Mesenchymal stem cell (in vitro differentiated cells and primary cell): ENCODE measurements at places on chromosomes 3 and 15.

DNA sequence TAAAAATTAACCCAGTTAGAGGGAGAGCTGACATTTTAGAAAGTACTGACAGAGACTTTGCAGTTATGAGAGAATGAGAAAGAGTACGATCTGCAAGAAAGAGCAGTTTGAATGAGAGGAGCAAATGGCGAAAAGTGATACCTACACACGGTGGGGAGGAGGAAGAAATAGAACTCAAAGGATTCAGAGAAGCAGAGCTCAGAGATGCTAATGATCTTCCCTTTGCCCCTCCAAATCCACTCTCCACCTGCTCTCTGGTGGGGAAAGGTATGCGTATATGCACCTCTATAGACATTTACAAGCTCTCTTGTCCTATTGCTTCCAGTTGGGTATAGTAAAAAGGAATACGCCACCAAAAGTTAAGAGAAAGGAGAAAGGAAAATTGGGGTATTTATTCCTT lies 123.3 kb upstream of the TTC14 start:
- no peaks in the 10 kb centered on the region for H3K4me1 ChIP-seq
- no peaks in the 10 kb centered on the region for H3K27me3 ChIP-seq
- no peak for DNase-seq
- no peak overlapping the region for H3K4me3 ChIP-seq

DNA sequence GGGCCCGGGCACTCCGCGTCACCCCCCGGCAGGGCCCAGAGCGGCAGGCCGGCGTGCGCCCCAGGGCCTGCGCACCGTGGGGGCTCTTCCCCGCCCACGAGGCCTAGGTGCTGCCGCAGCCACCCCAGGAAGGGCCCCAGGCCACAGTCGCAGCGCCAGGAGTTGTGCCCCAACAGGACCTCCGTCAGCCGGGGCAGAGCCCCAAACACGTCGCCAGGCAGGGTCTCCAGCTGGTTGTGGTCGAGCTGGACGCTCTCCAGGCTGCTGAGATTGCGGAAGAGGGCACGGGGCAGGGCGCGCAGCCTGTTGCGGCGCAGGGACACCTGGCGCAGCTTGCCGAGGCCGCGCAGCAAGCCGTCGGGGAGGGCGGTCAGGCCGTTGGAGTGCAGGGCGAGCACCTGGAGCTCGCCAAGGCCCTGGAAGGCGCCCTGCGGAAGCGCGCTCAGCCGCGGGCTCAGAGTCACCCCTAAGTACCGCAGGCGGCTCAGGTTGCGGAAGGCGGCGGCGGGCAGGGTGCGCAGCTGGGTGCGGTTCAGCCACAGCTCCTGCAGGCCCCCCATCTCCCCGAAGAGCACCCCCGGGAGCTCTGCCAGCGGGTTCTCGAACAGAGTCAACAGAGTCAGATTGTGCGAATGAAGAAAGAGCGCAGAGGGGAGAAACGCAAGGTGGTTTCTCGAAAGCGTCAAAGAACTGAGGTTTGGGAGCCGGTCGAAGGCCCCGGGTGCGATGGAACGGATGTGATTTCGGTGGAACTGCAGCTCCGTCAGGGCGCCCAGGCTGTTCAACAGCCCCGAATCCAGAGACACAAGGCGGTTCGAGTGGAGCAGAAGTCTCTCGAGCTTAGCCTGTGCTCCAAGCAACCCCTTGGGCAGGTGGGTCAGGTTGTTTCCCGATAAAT lies 2.0 kb downstream of the GP5 start:
- H3K27me3 ChIP-seq: peaks cover 55% of the 10 kb centered on the region
- H3K4me3 ChIP-seq: no peak overlapping the region
- no peak overlapping the region for H3K27ac ChIP-seq
- H3K36me3 ChIP-seq: peaks cover 6% of the 10 kb centered on the region

DNA sequence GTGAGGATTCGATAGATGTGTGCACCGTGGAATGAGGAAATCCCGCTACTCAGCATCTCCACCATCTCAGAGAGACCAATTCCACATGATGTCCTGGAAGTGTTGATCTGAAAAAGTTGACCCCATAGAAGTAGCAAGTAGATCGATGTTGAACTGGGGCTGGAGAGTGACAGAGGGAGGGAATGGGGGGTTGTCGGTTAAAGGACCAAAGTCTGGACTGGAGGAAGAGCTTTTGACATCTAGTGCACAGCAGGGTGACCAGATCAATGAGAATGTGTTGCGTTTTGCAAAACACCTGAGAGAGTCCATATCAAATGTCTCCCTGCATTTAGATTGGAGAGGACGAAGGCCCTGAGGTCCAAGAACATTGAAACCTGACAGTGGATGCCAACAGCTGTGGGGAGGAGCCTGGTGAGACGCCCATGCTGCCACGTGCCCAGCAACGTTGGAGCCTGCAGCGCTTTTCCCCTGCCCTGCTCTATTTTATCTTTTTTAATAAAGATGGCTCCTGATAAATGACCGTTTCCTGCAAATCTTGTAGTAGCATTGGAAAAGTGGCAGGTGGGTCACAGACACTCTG lies 30.1 kb upstream of the RPL32 start:
- H3K4me3 ChIP-seq: no peak overlapping the region
- no peaks in the 10 kb centered on the region for H3K36me3 ChIP-seq
- no peak overlapping the region for H3K27ac ChIP-seq
- H3K4me1 ChIP-seq: peaks cover 17% of the 10 kb centered on the region
- DNase-seq: no peak
- H3K27me3 ChIP-seq: peaks cover 15% of the 10 kb centered on the region

- no peak overlapping the region for H3K27ac ChIP-seq
- H3K27me3 ChIP-seq: no peaks in the 10 kb centered on the region
- peaks cover 4% of the 10 kb centered on the region for H3K4me1 ChIP-seq
- no peak for DNase-seq
Observed at GRCh38 chr15:94280301-94280700, 48.9 kb downstream of the MCTP2 start.

DNA sequence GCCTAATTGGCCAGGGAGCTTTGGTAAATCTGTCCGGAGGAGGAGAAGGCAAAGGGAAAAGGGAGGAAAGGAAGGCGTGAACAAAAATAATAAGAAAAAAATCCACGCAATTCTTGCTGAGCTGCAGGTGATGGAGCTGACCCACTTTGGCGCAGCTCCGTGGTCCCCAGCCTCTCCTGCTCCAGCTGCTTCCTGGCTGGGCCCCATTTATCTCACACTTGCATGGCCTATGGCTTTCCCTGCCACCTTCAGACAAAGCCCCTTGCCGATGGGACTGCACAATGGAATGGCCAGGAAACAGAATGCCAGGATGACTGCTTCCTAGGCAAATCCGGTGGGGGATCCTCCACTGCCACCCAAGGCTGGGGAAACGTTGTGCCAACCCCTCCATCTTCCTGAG lies 6.9 kb downstream of the INSYN1 start:
- H3K4me1 ChIP-seq: peaks cover 16% of the 10 kb centered on the region
- DNase-seq: no peak
- H3K27me3 ChIP-seq: peaks cover 10% of the 10 kb centered on the region
- H3K4me3 ChIP-seq: no peak overlapping the region

DNA sequence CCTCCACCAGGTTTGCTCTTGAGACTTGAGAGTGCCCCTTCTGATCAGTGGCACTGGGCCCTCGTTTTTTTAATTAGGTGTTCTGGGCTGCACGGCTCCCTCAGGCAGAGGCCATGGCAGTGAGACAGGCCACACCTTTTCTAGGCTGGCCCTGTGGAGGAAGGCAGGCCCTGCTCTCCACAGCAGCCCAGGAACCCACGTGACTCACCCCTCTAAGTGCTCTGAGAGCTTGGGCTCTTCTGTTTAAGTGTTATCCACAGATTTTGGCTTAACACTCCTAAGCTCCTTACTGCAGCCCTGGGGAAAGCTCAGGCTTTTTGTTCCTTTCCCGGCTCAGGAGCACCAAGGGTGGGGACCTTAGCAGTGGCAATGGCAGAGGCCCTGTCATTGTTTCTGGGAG lies 463.2 kb upstream of the GBE1 start:
- no peaks in the 10 kb centered on the region for H3K4me1 ChIP-seq
- H3K4me3 ChIP-seq: no peak overlapping the region
- no peaks in the 10 kb centered on the region for H3K27me3 ChIP-seq
- no peak for DNase-seq
- no peaks in the 10 kb centered on the region for H3K36me3 ChIP-seq

GRCh38 chr3:33458446-33458845 lies 18.2 kb upstream of the UBP1 start:
- H3K27ac ChIP-seq: no peak overlapping the region
- no peak for DNase-seq
- no peak overlapping the region for H3K4me3 ChIP-seq
- no peaks in the 10 kb centered on the region for H3K4me1 ChIP-seq
- H3K27me3 ChIP-seq: no peaks in the 10 kb centered on the region

DNA sequence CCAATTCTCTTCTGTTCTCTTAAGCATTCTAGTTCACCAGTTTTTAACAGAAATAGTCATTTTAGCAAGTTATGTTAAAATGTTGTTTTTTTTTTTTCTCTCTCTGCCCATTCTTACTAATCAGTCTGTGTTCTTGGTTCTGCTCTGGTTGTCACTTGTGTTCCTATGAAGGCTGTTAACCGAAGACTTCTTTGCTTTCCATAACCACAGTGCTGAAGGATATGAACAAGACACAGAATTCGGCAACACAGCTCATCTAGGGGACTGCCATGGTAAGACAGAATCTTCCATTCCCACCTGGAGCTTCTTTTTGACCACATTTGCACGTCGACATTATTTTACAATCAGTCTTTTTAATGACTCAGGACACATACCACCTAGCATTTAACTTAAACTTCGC lies 49.1 kb downstream of the SEMA6D start:
- no peak for DNase-seq
- no peak overlapping the region for H3K4me3 ChIP-seq
- H3K36me3 ChIP-seq: no peaks in the 10 kb centered on the region
- no peak overlapping the region for H3K27ac ChIP-seq
- H3K27me3 ChIP-seq: no peaks in the 10 kb centered on the region

- DNase-seq: peak; percentile 25
- no peak overlapping the region for H3K4me3 ChIP-seq
- H3K27me3 ChIP-seq: no peaks in the 10 kb centered on the region
Observed at GRCh38 chr15:39931615-39932014, 2.3 kb upstream of the EIF2AK4 start.

GRCh38 chr3:173622166-173622565 lies 224.6 kb downstream of the NLGN1 start:
- H3K27me3 ChIP-seq: no peaks in the 10 kb centered on the region
- no peak overlapping the region for H3K4me3 ChIP-seq
- DNase-seq: no peak
- H3K4me1 ChIP-seq: no peaks in the 10 kb centered on the region
- H3K27ac ChIP-seq: no peak overlapping the region

DNA sequence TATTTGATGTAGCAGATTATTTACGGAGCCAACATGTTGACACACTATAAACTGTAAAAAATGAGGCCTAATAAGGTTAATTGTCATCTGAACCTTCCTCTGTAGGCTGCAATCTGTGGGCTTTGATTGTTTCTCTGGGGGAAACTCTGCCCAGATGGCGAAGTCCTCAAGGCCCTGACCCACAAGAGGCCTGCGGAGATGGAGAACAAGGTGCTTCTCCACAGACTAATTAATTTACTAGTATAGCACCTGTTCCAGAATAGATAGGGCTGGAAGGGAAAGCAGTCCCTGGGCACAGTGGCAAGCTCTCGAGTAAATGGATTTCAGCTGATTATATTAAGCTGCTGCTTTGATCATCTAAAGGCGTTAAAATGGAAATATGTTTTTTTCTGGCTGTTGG lies 338.8 kb upstream of the DNAJC19 start:
- no peak overlapping the region for H3K27ac ChIP-seq
- no peaks in the 10 kb centered on the region for H3K36me3 ChIP-seq
- DNase-seq: no peak
- no peak overlapping the region for H3K4me3 ChIP-seq
- H3K4me1 ChIP-seq: no peaks in the 10 kb centered on the region
- no peaks in the 10 kb centered on the region for H3K27me3 ChIP-seq

- no peak overlapping the region for H3K27ac ChIP-seq
- no peak for DNase-seq
- no peaks in the 10 kb centered on the region for H3K4me1 ChIP-seq
- peaks cover 5% of the 10 kb centered on the region for H3K27me3 ChIP-seq
- no peaks in the 10 kb centered on the region for H3K36me3 ChIP-seq
- H3K4me3 ChIP-seq: no peak overlapping the region
Observed at GRCh38 chr3:140768941-140769340, 91.1 kb downstream of the TRIM42 start.

- peaks cover 1% of the 10 kb centered on the region for H3K4me1 ChIP-seq
- DNase-seq: peak; percentile 35
- no peak overlapping the region for H3K27ac ChIP-seq
- H3K4me3 ChIP-seq: no peak overlapping the region
- peaks cover 63% of the 10 kb centered on the region for H3K36me3 ChIP-seq
- no peaks in the 10 kb centered on the region for H3K27me3 ChIP-seq
Observed at GRCh38 chr3:67605377-67605776, 49.0 kb downstream of the SUCLG2 start.

DNA sequence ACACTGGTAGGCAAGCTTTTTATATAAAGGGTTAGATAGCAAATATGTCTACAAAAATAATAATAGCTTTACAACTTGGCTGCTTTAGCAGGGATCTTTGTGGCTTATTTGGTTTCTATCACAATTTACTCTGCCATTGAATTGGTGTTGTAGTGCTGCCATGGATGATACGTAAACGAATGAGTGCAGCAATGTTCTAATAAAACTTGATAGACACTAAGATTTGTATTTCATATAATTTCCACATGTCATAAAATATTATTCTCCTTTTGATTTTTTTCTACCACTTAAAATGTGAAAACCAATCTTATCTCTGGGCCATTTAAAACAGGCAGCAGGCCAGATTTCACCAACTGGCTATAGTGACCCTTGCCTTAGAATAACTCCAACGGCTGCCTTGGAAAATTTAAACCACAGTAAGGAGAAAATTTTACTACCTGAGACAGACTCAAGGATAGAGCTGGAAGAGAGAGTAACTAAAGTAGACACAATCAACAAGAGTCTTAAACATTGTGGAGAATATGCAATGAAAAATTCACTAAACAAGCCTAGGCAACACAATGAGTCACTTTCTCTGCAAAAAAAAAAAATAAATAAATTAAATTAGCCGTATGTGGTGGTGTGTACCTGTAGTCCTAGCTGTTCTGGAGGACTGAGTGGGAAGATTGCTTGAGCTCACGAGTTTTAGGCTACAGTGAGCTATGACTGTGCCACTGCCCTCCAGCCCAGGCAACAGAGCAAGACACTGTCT lies 8.1 kb downstream of the NPHP3 start:
- H3K27ac ChIP-seq: no peak overlapping the region
- no peaks in the 10 kb centered on the region for H3K4me1 ChIP-seq
- peaks cover 8% of the 10 kb centered on the region for H3K36me3 ChIP-seq

- no peaks in the 10 kb centered on the region for H3K36me3 ChIP-seq
- peaks cover 34% of the 10 kb centered on the region for H3K4me1 ChIP-seq
- no peak overlapping the region for H3K4me3 ChIP-seq
- peaks cover 52% of the 10 kb centered on the region for H3K27me3 ChIP-seq
- DNase-seq: no peak
- H3K27ac ChIP-seq: no peak overlapping the region
Observed at GRCh38 chr3:14274999-14275961, 96.7 kb downstream of the LSM3 start.

GRCh38 chr3:115615001-115615814 lies 8.1 kb upstream of the GAP43 start:
- no peaks in the 10 kb centered on the region for H3K27me3 ChIP-seq
- H3K36me3 ChIP-seq: no peaks in the 10 kb centered on the region
- peak; percentile 22 for DNase-seq
- no peaks in the 10 kb centered on the region for H3K4me1 ChIP-seq
- H3K4me3 ChIP-seq: no peak overlapping the region
